Endothelial cell of umbilical vein (primary cell): ENCODE measurements at places on chromosomes 1 and 21.

GRCh38 chr1:184329245-184329953 lies 57.4 kb upstream of the C1orf21 start:
- DNase-seq, result peak; percentile 83

DNA sequence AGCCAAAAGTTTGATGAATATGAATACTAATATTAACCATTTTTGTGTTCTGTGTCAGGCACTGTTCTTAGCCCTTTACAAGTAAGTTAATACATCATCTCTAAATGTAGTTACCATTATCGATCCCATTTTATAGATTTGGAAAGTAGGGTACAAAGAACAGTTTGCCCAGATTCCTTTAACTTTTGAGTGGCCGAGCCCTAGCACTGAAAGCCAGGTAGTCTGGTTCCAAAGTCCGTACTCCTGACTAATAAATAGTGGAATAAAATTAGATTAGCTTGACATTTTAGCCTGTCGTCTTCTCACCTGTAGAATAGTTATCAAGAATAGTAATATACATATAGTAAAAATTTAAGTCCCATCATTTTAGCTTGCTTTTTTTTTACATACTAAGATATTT lies 70.6 kb downstream of the PTBP2 start:
- DNase-seq, result no peak

DNA sequence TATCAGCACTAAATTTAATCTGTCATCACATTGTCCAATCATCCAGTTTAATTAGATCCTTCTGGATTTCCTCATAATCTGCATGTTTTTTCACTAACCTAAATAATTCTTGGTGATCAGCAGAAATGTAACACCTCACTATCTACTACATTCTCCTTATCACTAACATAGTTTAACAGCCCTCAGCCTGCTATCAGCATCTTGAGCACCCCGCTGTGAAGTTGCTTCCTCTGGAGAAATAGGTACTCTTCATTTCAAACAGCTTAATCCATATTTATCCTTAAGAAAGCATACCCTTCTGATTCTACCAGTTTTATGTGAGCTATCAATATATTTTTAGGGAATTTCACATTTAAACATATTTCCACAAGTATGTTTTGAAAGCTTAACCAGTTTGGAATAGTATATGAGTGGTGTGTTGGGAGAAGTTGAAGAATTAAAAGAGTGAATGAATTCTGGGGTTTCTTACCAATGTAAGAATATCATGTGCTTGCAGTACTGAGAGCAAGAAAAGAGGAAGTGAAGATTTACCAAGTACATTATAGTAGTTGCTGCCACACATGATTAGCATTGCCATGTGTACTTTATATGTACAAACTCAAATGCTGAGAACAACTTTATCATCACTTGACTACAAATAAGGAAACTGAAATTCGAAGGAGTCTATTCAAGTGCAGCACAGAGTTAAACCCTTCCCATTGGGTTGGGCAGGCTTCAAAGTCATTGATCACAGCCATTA lies 771.1 kb upstream of the ADGRL4 start:
- no peak for DNase-seq

GRCh38 chr1:58465825-58466629 lies 80.5 kb downstream of the OMA1 start:
- no peak for DNase-seq

GRCh38 chr1:170273291-170274130 lies 127.8 kb downstream of the NTMT2 start:
- no peak for DNase-seq

GRCh38 chr21:26844258-26845065 lies 747 bp downstream of the ADAMTS1 start:
- peak; percentile 51 for DNase-seq

GRCh38 chr1:53431805-53432565 lies 27.2 kb upstream of the DMRTB1 start:
- DNase-seq, result no peak

DNA sequence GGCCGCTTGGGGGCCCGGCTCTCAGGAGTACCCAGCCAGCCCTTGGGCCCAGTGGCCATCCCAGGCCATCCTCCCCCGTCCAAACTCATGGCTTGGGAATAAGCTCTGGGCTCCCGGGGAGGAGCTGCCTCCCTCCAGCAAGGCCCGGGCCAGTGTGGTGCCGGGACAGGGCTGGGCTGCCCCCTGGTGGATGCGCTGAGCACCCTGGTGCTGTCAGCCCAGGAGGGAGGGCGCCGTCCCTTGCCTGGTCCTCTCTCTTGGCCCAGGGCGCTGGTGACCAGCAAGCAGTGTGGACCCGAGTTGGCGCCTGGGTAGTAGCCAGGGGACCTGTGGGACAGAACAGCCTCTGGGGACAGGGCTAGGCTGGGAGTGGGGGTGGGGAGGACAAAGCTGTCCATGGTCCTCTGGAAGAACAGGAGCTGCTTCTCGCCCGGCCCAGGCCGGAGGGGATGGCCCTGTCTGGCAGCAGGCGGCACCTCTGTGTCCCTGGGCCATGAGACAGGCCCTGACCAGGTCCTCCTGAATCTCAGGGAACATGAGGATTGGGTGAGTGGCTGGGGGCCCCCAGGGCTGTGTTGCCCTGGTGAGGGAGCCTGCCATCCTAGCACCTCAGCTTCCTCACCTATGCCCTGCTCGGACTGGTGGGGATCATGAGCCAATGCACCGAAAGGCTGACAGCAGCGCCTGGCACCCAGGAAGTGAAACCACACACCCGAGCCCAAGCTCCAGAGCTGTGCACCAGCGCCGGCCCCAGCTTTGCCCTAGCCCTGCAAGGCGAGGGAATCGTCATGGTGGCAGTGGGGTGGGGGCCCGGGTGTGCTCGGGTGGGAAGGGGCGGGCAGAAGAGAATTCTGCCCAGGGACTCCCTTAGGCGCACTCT lies 9.4 kb downstream of the MORN1 start:
- peak; percentile 65 for DNase-seq
